Right renal cortex interstitium (tissue), 3 donors: ENCODE measurements at places on chromosomes 5 and 9. TPM values are rescaled to one million over a fixed set of nuclear protein-coding genes. Genes with fewer than 3 reads are reported as not detected.

Gene MAML1
- polyA plus RNA-seq: 39.5 TPM

Gene CARTPT
- polyA plus RNA-seq: not detected

Gene LCN12
- 15.9 TPM for polyA plus RNA-seq

Gene SLC45A2
- 0.51 TPM for polyA plus RNA-seq

Gene CHD1
- 71.9 TPM for polyA plus RNA-seq

Gene SHB
- polyA plus RNA-seq: 14.1 TPM
